H54 (cell line): ENCODE measurements at places on chromosomes 11 and 22.

- no peak for DNase-seq
These were observed 17.0 kb downstream of the DTX4 start for GRCh38 chr11:59188954-59189353.

DNA sequence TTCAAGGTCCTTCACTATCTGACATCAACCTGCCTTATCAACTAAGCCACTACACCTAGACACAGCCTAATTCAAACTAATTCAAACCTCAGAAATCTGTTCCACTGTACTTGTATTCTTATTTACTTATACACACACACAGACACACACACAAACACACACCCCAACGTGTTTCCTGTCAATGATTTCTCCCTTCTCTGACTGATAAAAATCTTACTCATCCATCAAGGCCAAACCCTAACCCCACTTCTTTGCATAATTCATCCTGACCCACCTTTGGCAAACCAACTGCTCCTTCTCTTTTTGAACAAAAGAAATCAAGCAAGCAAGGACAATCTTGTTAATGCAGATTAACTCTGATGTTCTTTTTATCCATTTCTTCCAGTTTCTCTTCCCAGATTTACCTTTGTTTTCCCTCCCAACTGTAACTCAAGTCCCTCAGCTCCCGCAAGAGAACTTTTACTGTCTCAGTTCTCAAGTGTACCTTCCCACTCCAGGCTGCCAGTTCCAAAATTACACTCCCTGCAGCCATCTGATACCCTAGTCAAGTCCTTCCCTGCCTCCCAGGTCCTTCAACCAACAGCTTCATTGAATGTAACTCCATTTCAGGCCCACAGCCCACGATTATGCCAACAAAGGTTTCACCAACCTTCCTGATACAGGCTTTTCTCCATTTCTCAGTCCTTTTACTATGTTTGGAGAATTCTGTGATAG is 78.3 kb downstream of the PAK1 start:
- no peak for DNase-seq

- DNase-seq = no peak
These were observed 6.5 kb upstream of the ST3GAL4 start for GRCh38 chr11:126348806-126349582.

GRCh38 chr22:33766091-33766490 is 154.2 kb downstream of the LARGE1 start:
- no peak for DNase-seq

DNA sequence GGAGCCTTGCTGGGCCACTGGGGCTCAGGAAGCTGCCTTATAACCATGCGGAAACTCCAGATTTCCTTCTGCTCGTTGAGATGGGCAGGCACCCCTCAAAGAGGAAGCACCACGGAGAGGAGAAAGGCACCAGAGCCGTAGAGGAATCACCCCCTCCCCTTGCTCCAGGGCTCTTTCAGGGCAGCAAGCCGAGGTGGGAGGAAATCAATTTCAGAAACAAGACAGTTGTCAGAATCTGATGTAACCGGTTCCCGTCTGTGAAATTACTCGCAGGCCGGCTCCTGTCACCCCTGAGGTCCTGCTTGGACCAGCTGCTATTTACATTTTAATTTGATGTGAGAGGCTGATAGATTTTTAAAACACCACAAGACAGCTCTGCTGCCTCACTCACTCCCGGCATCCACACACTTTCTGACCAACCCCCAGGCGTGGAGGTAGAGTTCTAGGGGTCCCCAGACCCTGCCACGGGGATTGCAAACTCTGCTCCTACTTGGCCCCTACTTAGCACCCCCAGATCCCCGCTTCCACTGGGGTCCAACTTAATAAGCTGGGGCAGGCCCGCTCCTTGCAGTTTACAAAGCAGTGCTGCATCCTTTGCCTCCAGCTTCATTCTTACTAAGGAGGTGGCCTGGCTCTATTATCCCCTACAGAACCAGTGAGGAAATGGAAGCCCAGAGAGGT is 162.5 kb downstream of the CEP164 start:
- DNase-seq = no peak
